ENCODE measurements at places on chromosomes 5 and 9.
A peak's percentile ranks its signal among the peaks of the same experiment; 100 is the strongest.

DNA sequence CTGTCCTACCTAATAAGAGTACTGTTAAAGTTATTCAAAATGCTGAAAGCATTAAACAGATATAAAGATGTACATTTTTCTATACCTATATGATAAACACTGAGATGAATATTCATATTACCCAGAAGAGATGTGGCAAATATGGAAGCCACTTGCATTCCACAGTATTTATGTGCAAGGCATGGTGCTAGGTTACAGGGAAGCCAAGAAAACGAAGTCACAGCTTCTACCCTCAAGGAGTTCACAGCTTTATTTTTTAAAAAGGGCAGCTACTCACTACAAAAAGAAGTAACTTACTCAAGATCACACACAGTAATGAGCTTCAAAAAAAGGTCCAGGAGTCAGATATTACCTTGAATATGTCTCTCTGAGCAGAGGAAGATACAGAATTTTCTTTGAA, 484.6 kb downstream of the ZNF608 start:
- no peak for DNase-seq

GRCh38 chr9:120387257-120388002, 192.5 kb downstream of the CDK5RAP2 start:
- no peak for DNase-seq

- DNase-seq = no peak
Observed at GRCh38 chr9:13437866-13438265, 158.4 kb upstream of the MPDZ start.

- DNase-seq = no peak
Observed at GRCh38 chr9:77440057-77440456, 208.1 kb downstream of the GNA14 start.

GRCh38 chr5:140372971-140373487, 13.0 kb downstream of the SLC4A9 start:
- DNase-seq = peak; percentile 50

- no peak for DNase-seq
Observed at GRCh38 chr9:111743275-111743674, 51.5 kb downstream of the SHOC1 start.

DNA sequence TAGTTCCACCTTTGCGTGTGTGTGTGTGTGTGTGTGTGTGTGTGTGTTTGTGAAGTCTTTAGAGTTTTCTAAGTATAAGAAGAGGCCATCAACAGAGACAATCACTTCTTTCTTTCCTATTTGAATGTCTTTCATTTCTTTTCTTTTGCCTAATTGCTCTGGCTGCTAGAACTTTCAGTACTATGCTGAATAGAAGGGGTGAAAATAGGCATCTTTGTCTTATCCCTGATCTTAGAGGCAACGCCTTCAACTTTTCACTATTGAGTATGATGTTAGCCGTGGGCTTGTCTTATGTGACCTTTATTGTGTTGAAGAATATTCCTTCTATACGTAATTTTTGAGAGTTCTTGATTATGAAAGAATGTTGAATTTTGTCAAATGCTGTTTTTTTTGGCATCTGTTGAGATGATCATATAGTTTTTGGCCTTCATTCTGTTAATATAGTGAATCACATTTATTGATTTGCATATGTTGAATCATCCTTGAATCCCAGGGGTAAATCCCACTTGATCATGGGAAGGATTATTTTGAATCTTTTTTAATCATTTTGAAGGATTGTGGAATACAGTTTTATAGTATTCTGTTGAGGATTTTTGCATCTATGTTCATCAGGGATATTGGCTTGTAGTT, 134.8 kb upstream of the CD180 start:
- no peak for DNase-seq

DNA sequence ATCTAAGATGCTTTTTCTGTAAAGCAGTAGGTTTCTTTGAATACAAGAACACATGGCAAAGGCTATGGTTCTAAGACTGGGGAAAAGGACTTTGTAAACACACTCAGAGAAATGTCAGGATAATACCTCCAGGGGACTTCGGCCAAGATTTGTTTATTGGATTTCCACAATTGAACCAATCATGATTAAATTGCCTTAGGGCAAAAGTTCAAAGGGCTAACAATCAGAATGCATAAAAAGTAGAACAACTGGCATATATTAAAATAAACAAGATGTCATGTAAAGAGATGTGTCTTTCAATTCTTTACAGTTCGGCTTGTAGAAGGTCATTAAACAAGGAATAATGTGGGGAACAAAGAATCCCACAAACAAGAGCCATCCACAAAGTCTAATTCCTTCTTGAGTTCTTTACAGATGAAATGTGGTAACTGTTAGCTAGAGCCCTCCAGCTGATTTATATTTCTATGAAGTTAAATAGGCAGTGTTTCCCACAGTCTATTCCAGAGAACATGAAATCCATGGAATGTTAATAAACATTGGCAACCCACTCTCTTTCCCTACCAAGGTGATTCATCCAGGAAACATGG, 565.5 kb downstream of the ZNF608 start:
- no peak for DNase-seq

DNA sequence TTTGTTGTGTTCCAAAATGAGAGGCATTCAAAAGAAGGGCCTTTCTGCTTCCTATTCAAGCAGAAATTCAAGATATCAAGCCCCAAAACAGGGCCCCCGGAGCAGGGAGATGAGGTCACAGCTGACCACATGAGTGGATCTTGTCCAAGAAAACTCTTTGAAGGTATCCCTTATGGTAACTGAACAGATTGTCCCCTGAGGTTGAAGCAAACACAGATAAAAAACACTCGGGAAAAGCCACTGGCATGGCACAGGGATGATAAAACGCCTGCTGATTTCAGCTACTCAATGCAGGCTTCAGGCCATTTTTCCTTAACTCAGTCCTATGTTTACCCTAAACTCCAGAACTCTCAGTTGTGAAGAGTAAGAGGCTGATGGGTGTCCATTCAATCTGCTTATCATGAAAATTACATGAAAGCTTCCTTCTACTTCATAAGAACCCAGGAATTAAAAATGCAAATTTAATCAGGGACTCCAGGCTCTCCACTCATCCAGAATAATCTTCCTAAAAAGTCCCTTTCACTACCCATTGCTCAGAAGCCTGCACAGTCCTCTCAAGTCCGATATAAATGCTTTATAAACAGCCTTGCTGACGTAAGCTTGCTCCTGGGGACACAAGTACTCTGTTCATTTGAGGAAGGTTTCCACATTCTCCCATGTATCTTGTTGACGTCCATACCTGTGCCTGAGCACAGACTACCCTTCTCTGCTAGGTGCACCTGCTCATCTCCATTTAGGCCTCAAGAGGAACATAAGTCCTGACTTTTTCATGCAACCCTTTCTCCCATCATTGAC, 35.9 kb upstream of the SLC1A3 start:
- DNase-seq = no peak

GRCh38 chr5:159242656-159243055, 20.4 kb upstream of the UBLCP1 start:
- DNase-seq = no peak

DNA sequence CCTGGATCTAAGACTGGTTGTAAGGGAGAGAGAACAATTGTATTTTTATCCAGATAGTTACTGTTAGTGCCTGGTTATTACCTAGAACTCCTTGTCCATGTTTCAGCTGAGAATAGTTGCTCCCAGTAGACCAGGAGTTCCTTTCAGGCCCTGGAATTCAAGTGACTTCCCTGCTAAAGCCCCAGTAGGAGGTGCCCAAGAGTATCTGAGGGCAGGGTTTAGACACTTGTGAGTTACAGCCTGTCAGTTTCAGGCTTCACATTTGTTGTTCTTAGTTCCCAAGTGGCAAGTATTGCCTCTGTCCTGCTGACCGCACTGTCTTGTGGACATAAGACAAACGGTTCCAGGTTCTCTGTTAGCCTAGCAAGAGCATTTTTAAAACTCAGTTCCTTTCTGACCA, 743.9 kb upstream of the SEMA6A start:
- no peak for DNase-seq

- no peak for DNase-seq
Observed at GRCh38 chr9:110531776-110532175, 47.8 kb downstream of the SVEP1 start.

DNA sequence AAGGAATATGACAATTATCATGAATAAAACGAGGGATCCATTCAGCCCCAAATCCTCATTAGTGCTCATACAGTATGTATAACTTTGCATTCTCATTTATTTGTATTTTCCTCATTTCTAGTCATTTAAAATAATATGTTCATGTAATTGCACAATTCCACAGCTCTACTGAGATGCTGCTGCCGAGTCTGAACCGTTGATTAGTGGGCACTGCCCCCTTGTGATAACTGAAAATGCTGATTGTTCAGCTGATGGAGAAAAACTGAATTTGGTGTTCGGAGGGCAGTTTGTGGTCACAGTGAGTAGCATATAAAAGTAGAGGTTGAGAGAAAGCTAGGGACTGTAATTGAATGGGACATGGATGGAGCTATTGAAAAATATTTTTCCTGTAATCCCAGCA, 12.2 kb upstream of the GPR151 start:
- no peak for DNase-seq

GRCh38 chr5:2872676-2873075, 121.2 kb upstream of the IRX2 start:
- no peak for DNase-seq

- no peak for DNase-seq
Observed at GRCh38 chr5:138626333-138626944, 51.2 kb upstream of the HSPA9 start.

DNA sequence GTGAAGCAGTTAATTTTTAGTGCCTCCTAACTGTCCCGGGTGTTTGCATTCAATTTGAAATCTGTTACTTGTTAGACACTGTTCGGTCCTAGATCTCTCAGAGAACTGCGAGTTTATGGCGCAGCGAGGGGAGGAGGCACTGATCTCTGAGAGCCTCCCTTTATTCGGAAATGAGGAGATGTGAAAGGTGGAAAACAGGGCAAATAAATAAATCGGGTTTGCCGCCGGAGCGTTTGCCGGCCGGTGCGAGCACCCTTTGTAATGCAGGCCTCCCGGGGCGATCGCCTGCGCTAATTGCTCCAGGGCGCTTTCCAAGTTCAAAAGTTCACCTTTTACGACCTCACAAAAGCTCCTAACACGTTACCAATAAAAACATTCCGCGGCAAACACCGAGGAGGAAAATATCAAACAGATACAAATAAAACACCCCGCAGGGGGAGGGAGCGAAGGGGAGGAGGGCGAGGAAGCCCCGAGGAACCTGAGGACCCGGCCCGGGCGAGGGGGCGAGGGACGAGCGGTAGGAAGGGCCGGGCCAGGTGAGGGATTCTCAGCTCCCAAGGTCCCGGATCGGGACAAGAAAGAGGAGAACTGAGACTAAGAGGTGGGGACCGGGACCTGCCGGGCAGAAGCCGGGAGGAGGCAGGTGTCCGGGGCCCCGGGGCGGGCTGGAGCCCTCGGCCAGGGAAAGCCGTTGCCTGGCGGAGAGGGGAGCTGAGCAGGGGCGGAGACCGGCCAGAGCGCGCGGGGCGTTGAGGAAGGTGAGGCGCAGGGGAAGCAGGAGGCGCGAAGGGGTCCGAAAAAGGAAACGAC, 1.4 kb downstream of the NR6A1 start:
- no peak for DNase-seq

- DNase-seq = no peak
Observed at GRCh38 chr5:29197631-29198454, 1995.6 kb upstream of the CDH6 start.

- no peak for DNase-seq
Observed at GRCh38 chr5:160496334-160496733, 74.7 kb downstream of the PTTG1 start.

DNA sequence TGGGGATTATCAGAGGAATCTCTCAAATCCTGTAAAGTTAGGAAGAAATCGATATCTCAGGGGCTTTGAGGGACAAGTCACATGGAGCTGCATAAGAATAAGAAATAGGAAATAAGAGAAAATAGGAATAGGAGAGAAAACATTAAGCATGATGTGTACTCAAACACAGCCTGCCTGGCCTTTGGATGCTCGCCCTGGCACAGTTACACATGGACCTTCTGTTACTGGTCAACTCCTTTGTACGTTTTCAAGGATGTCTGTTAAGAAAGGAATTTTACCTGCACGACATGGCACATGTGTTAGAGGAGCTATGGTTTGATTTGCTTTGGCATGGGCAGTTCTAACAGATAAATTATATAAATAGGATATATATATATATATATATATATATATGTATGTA, 321.2 kb downstream of the CDH12 start:
- no peak for DNase-seq

DNA sequence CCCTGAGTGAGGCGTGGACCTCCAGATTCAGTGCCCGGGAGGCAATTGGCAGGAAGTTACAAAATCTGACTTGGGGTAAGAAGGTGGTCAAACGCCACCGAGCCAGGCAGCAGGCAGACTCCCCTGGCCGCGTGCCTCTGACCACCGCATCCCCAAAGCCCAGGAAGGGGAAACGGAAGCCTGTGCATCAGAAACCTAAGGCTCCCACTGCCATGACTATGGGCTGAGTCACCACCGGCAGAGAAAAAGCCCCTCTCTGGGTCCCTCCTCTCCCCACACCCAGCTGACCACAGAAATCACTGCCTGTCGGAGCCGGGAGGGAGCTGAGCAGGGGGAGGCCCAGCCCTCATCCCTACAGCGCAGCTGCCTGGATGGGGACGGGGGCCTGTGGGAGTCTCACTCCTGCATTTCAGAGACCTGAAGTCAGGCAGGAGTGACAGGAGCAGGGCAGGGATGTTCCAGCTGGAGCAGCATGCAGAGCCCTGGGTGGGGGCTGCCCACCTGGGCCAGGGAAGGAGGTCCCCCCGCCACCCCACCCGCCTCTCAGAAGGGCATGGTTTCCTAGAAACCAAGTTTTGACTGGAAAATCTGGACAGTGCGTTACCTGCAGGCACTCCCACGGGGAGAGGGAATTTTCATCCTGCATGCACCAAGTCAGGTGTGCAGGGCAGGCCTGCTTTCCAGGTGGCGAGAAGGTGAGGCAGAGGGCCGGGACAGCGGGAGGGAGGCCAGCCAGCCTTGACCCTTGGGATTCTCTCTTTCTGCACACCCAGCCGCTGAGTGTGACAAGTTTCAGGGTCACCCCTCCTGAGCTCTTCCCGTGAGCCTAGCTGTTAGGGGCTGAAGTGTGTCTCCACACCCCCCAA, 68.2 kb downstream of the LRSAM1 start:
- peak; percentile 21 for DNase-seq

DNA sequence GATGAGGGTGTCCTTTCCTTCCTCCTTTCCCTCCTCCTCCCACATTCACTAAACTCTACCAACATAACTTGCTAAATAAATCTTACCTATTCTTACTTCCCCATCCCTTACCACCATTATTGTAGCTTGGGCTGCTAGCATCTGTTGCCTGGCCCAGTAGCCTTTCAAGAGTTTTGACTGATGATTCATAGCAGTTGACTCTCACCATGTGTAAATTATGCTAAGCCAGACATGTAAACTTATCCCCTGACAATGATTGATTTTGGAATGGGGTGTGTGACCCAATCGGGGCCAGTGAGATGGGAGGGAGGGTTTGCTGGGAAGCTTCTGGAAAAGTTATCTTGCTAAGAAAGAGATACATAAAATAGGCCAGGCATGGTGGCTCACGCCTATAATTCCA, 161.8 kb upstream of the SPRY4 start:
- no peak for DNase-seq

- DNase-seq = no peak
Observed at GRCh38 chr9:87557996-87558395, 60.3 kb downstream of the DAPK1 start.

DNA sequence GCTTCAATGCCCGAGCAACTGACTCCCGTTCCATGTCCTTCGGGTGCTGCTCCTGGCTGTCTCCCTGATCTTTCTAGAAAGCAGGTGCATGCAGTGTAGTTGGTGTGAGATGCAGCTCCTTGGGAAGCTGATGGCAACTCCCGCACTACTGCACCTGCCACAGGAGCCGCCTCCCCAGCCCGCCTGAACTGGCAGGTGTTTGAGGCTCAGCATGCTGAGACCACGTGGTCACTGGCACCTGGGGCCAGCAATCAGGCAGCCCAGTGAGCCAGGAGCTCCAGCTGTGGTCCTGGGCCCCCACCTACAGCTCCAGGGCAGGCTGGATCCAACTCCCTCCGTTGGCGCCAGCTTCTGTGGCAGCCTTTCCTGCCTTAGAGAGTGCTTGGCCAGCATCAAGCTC, 111.5 kb downstream of the ICE1 start:
- no peak for DNase-seq

Measured in CD4-positive, alpha-beta T cell treated with Interleukin-21 for 1 hour (primary cell).